ENCODE measurements at places on chromosomes 6 and 20.

DNA sequence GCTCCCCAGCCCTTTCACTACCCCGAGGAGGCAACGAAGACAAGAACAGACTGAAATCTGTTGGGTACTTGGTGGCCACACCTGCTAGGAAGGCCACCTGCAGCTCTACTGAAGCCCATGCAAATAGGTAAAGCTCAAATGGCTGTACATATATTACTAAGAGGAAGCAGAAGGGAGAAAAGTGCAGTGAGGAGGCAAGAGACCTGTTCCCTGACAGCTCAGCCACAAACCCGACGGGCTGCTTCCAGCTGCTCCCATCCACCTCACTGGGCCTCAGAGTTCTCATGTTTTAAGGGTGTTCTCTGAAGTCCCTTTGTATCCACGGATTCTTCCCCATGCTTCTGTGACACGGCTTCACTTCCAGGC, 24.6 kb downstream of the TRAM2 start:
- no peak for DNase-seq

GRCh38 chr20:9270831-9271230, 201.9 kb downstream of the PLCB4 start:
- no peak for DNase-seq

DNA sequence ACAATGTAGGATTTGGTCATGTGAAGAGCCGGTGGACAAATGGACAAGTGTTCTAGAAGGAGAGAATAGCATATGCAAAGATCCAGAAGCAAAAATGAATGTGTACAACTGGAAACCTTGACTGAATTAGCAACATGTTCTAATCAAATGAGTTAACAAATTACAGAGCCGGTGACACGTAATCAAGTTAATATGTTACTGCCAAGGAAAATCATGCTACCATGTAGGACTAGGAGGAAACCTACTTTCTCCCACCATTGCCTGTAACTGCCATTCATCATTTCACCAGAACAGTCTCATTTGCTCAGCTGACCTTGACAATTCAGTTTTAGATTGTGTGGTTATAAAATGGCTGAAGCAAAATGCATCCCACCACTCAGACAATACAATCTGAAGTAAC, 179.4 kb downstream of the KIF16B start:
- DNase-seq: no peak

DNA sequence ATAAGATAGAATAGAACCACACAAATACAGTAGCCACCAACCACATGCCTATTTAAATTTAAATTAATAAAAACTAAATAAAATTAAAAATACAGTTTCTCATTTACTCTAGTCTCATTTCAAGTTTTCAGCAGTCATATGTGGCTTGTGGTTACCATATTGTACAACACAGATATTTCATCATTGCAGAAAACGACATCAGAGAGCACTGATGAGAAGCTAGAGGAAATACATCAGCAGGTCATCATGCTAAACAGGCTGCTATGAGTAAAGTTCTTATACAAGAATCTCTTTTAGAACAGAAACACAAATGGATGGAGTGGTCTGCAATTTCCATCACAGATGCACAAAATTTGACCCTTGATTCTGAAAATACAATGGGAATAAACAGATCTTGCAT, 36.6 kb downstream of the TBC1D32 start:
- no peak for DNase-seq

DNA sequence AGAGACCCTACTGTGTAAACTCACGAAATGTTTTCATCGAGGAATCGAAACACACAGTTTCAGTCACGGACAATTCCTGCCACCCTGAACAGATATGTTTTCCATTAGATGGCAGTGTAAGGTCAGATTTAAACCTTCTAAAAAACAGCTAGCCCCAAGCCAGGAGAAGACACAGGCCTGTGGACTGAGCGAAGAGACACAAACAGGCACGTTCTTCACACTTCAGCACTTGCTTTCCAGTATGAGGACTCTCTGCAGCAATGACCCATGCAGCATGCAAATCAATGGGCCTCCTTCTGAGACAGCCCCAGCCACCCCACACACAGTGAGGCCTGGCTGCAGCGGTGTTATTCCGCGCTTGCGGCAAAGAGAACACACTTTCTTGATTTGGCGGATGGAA, 31.9 kb downstream of the HUS1B start:
- no peak for DNase-seq

- no peak for DNase-seq
Observed at GRCh38 chr6:14824484-14825275, 421.2 kb upstream of the JARID2 start.

GRCh38 chr6:134902936-134903335, 47.0 kb downstream of the ALDH8A1 start:
- no peak for DNase-seq

- DNase-seq: no peak
Observed at GRCh38 chr6:131270534-131270933, 135.3 kb downstream of the AKAP7 start.

GRCh38 chr20:53897884-53898555, 172.4 kb downstream of the BCAS1 start:
- no peak for DNase-seq

- DNase-seq: no peak
Observed at GRCh38 chr6:158784505-158784904, 34.7 kb downstream of the EZR start.

- no peak for DNase-seq
Observed at GRCh38 chr20:21238818-21239536, 64.2 kb upstream of the XRN2 start.

DNA sequence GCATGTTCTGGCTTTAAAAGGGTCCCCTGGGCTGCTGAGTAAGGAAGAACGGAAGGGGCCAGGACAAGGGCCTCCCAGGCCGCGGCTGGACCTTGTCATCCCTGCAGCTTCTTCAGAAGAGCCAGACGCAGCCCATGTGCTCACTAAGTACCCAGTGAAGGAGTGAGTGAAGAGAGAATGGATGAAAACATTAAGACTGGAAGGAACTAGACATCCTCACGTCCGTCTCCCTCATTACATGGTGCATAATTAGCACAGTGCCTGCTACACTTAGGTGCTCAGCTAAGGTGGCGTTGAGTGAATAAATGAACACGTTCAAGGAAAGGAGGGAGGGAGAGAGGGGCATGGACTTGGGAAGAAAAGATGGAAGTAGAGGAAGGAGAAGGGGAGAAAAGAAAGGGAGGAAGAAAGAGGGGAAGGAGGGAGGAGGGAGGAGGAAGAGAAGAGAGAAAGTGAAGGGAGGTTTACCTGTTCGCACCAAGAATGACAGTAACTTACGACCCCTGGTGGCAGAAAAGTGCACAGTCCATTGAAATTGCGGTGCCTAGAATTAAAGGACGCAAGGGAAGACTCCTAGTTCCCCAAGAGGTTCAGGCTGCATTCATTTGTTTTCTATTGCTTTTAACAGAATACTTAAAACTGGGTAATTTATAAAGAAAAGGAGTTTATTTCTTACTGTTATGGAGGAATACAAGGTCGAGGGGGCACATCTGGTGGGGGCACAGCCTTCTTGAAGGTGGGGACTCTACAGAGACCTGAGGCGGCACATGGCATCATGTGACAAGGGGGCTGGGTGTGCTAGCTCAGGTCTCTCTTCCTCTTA, 8.0 kb downstream of the TP53RK start:
- DNase-seq: peak; percentile 48

- DNase-seq: no peak
Observed at GRCh38 chr20:59005523-59006166, 1.4 kb downstream of the CTSZ start.

- no peak for DNase-seq
Observed at GRCh38 chr20:63740070-63740626, 572 bp downstream of the SLC2A4RG start.

GRCh38 chr6:75893776-75894152, 144.7 kb downstream of the MYO6 start:
- no peak for DNase-seq

All from stimulated activated CD8-positive, alpha-beta memory T cell treated with anti-CD3 and anti-CD28 coated beads, Interleukin-12 subunit alpha, Interleukin-12 subunit beta, amount 100 ng/mL, for 1 hour (primary cell).